ENCODE measurements at places on chromosomes 3 and 15.

DNA sequence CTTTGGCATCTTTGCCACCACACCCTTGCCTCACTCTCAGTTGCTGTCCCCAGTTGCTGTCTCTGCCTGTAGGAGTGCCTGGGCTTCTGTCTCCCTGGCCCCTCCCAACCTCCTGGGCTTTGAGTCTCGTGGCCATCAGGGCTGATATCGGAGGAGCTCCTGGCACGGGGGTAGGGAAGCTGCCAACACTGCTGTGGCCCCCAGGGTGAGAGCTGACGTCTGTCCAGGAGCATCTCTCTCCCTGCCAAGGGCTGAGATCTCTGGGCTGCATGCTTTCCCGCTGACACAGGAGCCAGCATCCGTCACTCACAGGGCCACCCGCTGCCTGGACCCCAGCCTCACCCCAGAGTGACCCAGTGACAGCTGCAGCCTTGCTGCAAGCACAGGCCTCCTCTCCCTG is 47.4 kb downstream of the EXOG start:
- no peak for DNase-seq

- no peak for DNase-seq
These were observed 45.8 kb downstream of the KLF15 start for GRCh38 chr3:126311338-126311978.

DNA sequence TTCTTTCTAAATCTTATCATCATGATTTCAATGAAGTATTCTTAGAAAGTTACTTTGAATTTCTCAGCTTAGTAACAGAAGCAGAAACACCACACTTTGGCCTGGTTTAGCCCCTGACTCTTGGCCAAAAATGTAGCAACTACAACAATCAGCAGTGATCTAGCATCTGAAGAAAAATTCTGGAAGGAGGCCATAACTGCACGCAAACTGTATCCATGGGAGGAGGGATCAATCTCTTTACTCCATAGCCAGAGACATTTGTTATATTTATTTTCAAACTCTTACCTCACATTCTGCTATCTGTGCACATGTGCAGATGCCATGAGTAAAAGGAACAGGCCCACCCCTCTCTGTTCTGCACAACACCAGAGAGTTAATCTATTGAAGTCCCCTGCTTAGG is 251.0 kb upstream of the P2RY1 start:
- DNase-seq, result no peak

GRCh38 chr15:53197426-53197839 is 407.3 kb upstream of the ONECUT1 start:
- DNase-seq, result no peak

GRCh38 chr15:101390060-101390459 is 95.0 kb upstream of the SNRPA1 start:
- no peak for DNase-seq

DNA sequence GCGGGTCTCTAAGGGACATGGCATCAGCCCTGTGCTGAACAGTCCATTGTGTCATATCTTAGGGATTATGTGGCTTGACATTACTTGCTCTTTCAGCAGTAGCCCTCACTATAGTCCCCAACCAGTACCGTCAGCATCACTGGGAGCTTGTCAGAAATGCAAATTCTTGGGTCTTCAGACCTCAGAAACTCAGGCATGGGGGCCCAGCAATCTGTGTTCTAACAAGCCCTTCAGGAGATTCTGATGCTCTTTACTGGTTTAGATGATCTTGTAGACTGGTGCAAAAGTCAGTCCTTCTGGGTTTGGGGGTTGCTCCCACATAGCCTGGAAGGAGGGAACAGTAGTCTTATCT is 39.0 kb upstream of the TRAK1 start:
- no peak for DNase-seq

GRCh38 chr15:80755885-80756284 is 23.3 kb upstream of the CEMIP start:
- no peak for DNase-seq

DNA sequence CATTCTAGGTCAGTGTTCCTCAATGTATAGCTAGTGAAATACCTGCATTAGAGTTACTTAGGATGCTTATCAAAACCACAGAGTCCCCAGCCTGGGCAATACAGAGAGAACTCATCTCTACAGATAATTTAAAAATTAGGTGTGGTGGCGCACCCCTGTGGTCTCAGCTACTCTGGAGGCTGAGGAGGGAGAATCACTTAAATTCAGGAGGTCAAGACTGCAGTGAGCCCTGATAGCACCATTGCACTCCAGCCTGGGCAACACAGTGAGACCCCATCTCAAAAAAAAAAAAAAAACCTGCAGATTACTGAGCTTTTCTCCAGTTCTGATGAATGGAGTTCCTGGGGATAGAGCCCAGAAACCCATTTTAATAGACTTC is 10.1 kb upstream of the MINDY2 start:
- no peak for DNase-seq

DNA sequence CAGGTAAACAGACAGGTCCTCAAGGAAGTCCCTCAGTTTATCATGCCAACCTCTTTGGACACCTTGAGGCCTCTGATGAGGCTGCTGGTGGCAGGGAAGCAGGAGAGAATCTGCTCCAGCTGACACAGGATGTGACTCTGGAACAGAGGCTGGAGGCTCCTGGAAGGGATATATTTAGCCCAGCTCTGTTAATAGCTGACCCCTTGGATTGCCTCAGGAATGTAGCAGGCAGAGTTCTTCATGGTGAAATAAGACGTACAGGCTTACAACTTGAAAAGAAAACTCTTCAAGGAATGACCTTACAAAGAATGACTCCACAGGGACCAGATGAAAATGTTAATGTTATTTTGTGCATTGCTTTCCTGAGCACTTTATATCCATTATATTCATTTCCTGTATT is 90.5 kb downstream of the AQP9 start:
- no peak for DNase-seq

- DNase-seq, result no peak
These were observed 190.9 kb upstream of the CFAP20DC start for GRCh38 chr3:59240666-59241255.

GRCh38 chr15:91515188-91515754 is 338.2 kb upstream of the SLCO3A1 start:
- DNase-seq, result no peak

DNA sequence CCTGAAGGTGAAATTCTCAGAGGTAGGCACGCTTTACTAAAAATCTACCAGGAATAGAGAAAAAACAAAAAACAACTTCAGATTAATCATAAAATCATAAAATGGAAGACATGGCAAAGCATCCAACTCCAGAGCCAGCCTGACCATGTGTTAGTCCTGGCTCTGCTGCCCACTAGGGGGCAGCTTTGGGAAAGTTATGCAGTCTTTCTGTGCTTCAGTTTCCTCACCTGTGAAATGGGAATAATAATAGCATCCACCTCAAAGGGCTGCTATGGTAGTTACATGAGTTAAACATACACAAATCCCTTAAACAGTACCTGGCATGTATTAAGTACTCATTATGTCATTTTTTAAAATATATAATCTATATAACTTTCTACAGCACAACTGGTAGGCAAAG is 52.3 kb downstream of the WNT5A start:
- no peak for DNase-seq

GRCh38 chr3:147419781-147420224 is 10.6 kb downstream of the ZIC1 start:
- DNase-seq, result no peak

Data from activated CD8-positive, alpha-beta memory T cell treated with anti-CD3 and anti-CD28 coated beads for 4 hours (primary cell).